PC-3 (cell line): ENCODE measurements at places on chromosomes 7 and 10. TPM values are rescaled to one million over a fixed set of nuclear protein-coding genes. Genes with fewer than 3 reads are reported as not detected.
A peak's percentile ranks its signal among the peaks of the same experiment; 100 is the strongest.

SLC16A9 gene
- 12.8 and 17.4 TPM in 2 replicates for total RNA-seq

GRCh38 chr7:84675633-84676034 is 481.0 kb upstream of the SEMA3A start:
- peak; percentile 64 for DNase-seq

DNA sequence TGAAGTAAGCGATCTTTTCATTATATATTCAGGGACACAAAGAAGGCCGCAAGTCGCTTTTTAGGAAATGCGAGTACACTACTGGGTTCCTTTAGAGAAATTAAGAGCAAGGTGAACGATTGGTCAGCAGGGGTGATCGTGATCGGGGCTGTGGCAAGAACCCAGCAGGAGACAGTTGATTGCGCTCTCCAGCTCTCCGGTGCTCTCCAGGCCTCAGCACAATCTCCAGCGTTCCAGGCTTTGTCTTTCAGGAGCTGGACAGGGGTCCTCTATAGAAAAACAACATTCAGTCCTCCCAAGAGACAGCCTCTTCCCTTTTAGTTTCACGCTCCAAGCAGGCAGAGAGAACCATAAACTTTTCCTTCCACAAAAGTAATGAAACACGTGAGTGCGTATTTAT is 170.5 kb upstream of the KLF6 start:
- no peak for DNase-seq

PAOX gene
- 3.7 and 4.1 TPM in 2 replicates for total RNA-seq

KIAA1217 gene
- total RNA-seq: 14.2 and 16.0 TPM in 2 replicates

DNA sequence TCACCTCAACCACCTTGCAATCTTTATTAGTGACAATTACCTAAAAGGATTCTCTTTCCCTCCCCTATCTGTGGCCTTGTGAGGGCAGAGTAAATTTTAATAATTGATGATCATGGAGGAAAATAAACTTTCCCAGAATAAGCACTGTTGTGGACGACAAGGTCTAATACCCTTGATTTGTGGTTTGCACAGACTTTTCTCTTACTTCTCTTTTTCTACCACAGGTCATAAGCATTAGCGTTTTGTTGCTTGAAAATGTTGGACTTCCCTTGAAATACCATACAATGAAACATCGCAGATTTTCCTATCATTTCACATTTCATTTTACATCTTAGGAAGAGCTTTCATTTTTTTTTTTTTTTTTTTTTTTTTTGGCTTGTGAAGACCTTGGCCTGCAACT is 188.1 kb upstream of the TMEM72 start:
- DNase-seq: no peak

SORBS1 gene
- total RNA-seq: 3.7 and 4.1 TPM in 2 replicates

NUDT13 gene
- total RNA-seq: 1.1 and 1.8 TPM in 2 replicates

DNA sequence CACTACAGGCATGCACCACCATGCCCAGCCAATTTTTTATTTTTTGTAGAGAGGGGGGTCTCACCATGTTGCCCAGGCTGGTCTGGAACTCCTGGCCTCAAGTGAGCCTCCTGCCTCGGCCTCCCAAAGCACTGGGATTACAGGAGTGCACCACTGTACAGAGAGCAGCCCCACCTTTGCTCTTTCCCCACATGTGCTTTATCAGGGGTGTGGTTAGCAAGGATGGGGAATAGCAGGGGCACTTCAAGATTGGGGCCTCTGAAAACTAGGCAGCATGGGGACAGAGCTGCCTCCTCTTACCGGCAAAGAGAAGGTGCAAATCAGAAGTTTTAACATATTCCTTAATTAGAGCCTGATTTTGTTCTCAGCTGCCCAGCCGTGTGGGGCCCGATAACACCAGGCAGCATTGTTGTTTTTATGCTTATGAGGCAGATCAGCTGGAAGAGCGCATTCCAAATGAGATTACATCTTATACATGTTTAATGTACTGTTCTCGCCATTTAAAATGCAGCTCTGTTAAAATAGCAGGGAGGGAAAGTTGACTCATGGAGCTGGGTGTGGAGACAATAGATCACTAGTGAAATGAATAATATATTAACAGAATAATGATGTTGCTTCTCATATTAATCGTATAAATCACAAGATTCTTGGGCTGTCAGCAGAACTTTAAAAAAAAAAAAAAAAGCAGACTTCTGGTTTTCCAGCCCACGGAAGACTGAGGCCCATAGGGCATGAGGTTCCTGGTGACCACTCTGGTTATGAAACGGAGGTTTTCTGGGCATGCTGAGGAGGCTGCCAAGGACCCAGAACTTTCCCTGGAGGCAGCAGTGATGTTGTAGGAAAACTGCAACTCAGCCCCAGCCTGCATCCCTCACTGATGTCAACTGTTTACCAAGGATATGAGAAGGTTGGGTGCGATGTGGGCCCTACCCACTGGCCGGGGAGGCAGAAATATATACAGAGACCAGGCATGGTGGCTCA is 62.5 kb downstream of the TMEM130 start:
- DNase-seq: no peak

- DNase-seq: no peak
These were observed 114.1 kb downstream of the VIPR2 start for GRCh38 chr7:159030490-159031134.

TMEM270 gene
- total RNA-seq: 3.8 TPM in 1 of 2 replicates, not detected in the other

DNA sequence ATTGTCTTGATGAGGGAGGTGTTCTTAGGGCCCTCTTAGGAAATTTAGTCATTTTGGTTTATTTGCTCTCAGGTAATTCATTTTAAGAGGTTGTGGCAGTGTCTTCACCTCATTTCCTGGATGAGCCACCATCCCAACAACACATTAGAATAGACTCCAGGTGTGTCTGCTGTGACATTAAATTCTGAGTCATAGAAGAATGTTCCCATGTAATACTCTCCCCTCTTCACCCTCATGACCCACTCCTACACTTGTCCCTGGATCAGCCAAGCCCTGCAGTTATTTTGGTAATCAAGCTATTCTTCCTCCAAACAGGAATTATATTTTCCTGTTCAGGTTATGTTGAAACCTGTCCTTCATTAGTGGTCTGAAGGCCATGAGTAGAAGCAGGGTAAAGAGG is 944.1 kb downstream of the SORCS3 start:
- DNase-seq: peak; percentile 22

ZNF33A gene
- total RNA-seq: 18.0 and 21.1 TPM in 2 replicates

DNA sequence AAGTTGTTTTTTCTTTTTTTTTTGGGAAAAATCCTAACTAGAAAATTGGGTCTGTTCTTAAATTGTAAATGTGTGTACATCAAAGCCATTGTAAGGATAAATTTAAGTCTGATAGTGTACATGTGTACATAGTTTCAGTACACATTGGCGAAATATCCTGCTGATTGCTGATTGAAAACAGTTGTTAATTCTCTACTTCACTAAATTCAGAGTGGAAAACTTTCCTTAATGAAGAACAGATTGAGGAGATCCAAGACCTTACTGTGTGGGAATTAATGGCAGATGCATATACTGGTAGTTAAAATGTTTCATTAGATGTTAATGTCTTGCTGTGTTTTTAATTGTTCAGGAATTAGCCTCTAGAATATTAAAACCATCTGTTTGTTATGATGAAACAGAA is 506.0 kb downstream of the AUTS2 start:
- DNase-seq: no peak

DNA sequence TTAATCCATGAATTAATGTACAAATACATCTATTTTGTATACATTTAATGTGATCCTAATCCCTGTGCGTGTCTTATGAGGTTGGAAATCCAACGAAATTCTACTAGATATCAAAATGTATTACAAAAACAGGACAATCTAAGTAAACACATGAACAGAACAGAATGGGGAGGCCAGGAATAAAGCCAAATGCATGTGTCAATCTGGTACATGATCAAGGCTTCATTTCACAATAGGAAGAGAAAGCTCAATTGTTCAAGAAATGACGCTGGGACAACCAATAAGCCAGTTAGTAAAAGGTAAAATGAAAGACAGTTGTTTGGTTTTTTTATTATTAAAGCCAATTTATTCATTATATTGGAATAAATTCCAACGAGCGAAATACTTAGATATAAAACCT is 83.0 kb downstream of the COL13A1 start:
- DNase-seq: no peak

DNA sequence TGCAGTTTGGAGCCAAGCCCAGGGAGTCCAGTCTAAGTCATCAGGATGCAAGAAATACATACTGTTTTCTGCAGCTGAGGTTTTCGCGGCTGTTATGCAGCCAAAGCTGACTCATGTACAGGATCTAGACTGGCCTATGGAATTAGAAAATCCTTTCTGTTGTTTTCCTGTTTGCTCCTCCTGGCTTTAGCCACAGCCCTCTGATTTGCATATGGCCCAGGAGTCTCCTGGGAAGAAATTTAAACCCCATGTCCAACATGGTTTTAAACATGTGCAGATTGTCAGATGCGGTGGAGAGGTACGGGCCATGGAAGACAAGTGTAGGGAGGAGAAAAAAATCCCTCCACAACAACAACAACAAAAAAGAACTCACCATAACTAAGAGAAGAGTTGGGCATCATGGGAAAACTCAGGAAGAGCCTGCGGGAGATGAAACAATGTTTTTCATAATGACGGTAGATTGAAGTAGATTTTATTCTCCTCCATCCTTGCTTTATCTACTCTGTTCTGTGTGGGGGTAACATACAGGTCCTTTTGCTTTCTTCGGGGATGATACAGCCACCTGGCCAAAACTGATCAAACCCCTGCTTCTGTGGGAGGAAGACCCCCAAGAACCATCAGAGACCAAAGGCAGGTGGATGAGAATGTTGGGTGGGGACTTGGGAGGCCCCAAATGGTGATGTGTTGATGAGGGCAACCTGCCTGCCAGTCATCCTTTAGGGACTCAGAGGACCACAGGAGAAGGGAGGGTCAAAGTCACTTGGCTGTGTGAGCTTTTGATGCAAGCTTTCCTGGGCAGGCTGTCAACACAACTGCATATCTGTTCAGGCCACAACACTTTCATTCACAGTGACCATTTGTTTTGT is 29.8 kb upstream of the GNA12 start:
- peak; percentile 94 for DNase-seq

GRCh38 chr10:18545621-18546305 is 105.6 kb downstream of the NSUN6 start:
- no peak for DNase-seq

GRCh38 chr7:97013134-97013844 is 7.9 kb downstream of the DLX6 start:
- no peak for DNase-seq

DNA sequence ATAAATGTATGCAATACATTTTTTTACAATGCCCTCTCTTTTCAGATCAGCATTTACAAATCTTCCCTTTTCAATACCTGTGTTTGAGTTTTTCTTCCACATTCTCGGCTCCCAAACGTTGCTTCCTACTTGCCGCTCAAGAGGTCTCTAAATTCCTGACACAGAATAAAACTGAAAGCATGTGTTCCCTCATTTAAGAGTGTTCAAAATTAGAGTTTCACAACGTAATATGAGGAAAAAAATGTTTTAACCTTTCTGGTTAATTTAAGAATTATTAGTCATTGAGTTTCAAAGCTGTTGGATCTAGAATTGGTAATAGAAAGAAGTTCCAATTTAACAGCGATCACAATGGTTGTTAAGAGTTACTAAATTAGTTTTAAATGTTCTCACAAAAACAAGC is 100.4 kb downstream of the ARID5B start:
- no peak for DNase-seq

DNA sequence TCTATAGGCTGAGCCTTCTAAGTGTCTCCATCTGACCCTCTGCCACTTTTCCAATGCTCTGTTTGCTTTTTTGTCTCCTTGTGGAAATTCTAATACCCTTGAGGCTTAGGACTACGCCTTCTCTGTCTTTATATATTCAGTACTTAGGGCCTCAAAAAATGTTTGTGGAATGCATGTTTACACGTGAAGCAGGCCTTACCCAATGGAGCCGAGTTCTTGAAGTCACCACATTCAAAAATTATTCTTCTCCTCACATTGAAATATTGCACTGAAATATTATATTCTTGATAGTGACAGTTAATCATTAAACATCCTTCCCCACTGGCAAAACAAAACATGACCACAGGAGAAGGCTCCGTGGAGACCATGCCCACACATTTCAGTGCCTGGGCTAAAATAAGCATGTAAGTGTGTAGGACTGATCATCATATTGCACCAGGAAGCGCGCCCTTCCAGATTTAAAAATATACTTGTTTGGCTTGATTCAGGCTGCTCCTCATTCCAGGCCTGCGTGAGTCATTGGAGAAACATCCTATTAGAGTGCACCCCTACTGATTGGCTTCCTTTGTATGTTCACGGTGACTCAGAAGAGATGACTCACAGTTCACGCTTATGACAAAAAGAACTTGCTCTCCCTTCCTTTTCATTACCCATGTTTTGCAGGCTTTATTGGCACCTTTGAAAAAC is 307.4 kb upstream of the AOAH start:
- peak; percentile 97 for DNase-seq

ETV1 gene
- 10.4 and 20.6 TPM in 2 replicates for total RNA-seq

- DNase-seq: no peak
These were observed 3.9 kb downstream of the FFAR4 start for GRCh38 chr10:93570383-93570782.

- no peak for DNase-seq
These were observed 83.0 kb upstream of the FAM180A start for GRCh38 chr7:135831455-135832195.

DNA sequence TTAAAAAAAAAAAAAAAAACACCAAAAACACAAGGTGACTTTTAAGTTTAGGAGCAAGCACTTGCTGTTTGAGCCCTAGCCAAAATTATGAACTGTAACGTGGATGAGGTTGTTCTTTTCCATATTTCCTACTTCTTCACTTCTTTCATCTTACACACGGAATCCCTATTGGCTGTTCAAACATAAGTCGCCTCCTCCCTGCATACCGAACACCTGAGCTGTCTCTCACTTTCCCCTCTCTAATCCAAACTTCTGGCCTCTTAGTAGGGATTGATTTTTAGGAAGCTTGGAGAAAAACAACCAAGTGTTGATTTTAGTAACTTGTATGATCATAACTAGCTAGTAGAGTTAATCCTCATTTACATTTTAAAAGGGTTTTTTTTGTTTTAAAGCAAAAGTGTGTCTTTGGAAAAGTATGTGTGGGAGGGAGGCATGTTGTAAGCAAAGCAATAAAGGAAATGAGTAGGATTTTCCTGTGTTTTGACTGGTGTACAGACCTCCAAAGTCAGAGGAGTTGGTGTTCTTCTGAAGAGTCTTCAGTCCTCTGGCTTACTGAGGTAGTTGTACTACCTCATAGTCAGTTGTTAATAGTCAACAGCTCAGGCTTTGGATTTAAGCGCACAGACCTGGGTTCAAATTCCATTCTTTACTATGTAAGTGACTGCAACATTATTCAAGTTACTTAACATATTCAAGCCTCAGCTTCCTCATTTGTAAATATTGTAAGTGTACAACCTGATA is 39.3 kb downstream of the RABGEF1 start:
- peak; percentile 12 for DNase-seq

GRCh38 chr7:103689255-103689654 is 243.2 kb upstream of the SLC26A5 start:
- DNase-seq: no peak

- peak; percentile 35 for DNase-seq
These were observed 677 bp downstream of the SKAP2 start for GRCh38 chr7:26863518-26864308.

GRCh38 chr7:135993950-135994349 is 16.8 kb upstream of the MTPN start:
- DNase-seq: no peak

RRP12 gene
- 34.4 and 44.2 TPM in 2 replicates for total RNA-seq

GRCh38 chr7:1225441-1226185 is 7.1 kb upstream of the UNCX start:
- DNase-seq: peak; percentile 19

PTF1A gene
- total RNA-seq: not detected in 2 replicates
